ENCODE measurements at places on chromosomes 16 and 17.

DNA sequence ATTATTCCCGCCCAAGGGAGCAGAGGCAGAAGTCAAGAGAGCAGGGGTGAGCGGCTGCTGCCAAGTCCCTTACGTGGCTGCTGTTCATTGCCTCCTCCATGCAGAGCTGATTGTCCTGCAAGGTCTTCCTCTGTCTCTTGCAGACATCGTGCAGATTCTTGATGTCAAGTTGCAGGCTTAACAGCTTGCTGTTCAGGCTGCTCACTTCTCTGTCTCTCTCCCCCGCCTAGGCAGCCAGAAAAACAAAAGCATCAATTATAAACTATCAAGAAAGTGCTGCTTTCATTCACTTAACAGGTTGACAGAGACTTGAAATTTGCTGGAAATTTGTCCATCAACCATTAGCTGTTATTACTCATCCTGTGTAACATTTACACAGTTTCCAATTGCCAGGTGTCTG, 7.3 kb downstream of the PMFBP1 start:
- DNase-seq = no peak

DNA sequence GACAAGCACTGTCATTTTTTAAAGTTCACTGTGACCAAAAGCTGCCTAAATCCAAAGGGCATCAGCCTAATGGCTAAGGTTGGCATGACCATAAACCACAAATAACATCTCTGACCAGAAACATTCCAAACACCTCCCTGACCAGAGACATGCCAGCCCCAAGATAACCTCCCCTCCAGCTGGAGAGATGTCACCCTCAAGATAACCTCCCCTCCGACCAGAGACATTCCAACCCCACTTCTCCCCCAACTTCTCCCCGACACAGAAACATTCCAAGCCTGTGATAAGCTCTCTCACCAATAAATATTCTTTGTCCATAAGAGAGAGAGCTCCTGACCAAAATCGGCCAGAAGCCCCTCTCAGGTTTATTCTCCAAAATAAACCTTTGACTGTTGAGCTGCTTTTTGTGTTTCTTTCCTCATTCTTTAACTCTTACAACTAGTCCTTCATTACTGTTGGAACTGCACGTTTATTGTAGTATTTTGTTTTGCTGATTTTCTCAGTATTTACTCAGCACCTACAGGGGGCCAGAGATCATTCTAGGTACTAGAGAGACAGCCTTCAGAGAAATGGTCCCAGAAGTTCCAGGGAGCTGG, 325.6 kb downstream of the SLC39A11 start:
- no peak for DNase-seq

DNA sequence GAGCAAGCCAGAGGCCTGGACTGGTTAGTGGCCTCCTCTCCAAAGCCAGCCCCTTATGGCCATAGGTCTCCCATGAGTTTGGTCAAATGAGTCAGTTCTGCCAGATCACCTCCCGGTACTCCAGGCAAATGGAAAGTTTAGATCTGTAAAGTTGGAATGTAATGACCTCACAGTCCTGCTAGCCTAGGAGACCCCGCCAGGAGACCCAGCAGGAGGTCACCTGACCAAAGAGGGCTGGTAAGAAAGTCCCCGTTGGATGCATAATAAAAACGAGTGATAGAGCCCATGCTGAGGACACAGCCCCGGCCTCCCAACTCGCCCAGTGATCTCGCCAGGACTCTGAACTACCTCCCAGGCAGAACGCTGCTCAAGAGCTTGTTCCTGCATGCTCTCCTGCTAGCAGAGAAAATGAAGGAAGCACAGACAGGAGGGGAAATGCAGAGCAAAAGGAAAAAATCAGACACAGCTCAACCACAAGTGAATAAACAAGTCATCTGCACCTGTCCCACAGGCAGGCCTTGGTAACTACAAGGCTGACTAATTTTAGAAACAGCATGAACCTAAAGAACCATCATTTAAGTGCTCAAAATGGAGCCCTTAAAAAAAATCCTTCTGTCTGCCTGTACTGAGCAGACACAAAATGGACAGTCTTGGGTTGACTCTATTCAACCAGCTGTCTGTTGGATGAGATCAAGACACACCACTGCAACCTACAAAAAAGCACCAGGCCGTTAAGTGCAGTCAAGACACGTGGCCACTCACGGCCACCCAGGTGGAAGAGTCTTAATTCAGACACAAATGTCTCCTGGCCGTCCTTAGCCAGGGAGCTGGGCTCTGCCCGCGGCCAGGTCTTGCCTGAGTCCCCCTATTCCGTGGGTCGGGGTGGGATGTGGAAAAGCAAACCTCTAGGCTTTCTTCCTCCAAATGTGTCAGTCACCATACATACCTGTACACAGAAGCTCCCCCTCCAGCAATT, 9.2 kb downstream of the CDIP1 start:
- peak; percentile 37 for DNase-seq

DNA sequence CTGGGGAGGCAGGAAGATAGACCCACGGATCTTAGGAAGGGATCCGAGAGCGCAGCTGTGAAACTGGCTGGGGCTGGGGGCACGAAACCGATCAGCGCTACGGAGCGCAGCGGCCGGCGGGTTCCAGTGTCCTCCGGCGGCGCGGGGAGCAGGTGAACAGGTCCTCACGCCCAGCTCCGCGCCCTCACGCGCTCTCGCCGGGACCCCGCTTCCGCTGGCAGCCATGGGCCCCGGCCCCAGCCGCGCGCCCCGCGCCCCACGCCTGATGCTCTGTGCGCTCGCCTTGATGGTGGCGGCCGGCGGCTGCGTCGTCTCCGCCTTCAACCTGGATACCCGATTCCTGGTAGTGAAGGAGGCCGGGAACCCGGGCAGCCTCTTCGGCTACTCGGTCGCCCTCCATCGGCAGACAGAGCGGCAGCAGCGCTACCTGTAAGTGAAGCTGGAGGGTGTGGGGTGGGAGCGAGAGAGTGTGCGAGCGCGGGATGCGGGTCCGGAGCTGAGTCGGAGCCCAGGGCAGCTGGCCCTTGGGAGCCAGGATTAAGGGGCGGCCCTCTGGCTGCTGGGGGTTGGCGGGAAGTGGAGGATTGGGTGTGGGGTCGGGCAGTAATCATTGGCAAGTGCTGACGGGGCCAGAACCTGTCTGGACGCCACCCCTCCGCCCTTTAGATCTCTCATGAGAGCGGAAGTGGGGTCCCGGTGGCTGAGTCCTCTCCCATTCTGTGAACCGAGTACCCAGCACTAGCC, 479 bp downstream of the ITGA3 start:
- peak; percentile 71 for DNase-seq

- DNase-seq = no peak
These were observed 35.2 kb downstream of the N4BP1 start for GRCh38 chr16:48574766-48575165.

- no peak for DNase-seq
These were observed 30.2 kb downstream of the SPNS3 start for GRCh38 chr17:4463818-4464476.

DNA sequence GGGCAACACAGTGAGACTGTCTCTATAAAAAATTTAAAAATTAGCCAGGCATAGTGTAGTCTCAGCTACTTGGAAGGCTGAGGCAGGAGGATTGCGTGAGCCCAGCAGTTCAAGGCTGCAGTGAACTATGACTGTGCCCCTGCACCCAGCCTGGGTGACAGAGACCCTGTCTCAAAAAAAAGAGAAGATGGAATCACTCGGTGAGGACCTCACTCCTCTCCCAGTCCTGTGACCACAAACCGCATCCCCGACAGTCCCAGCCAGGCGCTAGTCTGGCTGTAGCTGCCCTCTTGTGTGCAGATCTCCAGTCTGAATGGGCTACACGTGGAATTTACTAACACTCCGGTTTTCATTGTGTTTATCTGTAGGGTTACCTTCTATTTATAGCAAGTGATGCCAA, 11.1 kb downstream of the DEXI start:
- DNase-seq = no peak

- no peak for DNase-seq
These were observed 21.4 kb upstream of the TIMP2 start for GRCh38 chr17:78946631-78947030.

- no peak for DNase-seq
These were observed 10.4 kb downstream of the SEC14L1 start for GRCh38 chr17:77151186-77151585.

GRCh38 chr16:71492786-71493185, 3.7 kb upstream of the ZNF19 start:
- DNase-seq = no peak

- DNase-seq = no peak
These were observed 6.1 kb downstream of the SSTR5 start for GRCh38 chr16:1078579-1079021.

DNA sequence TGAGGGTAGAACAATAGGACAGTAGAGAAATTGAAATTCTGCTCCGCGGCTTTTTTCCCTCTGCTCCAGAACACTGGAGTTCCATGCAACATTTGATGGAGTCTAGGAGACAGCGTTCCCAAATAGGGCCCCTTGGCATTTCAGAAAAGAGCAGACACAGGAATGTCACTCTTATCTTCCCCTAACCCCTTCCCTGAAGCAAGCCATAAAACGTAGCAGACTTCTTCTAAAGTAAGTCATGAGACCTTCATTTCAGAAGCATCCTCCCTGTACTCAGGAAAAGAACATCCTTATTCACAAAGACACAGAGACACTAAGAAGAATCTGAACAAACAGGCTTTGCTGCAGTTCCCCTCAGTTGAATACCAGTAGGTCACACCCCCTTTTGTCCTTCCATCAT, 296.1 kb upstream of the SOX9 start:
- DNase-seq = no peak

- no peak for DNase-seq
These were observed 51.1 kb downstream of the LMF1 start for GRCh38 chr16:919658-920050.

DNA sequence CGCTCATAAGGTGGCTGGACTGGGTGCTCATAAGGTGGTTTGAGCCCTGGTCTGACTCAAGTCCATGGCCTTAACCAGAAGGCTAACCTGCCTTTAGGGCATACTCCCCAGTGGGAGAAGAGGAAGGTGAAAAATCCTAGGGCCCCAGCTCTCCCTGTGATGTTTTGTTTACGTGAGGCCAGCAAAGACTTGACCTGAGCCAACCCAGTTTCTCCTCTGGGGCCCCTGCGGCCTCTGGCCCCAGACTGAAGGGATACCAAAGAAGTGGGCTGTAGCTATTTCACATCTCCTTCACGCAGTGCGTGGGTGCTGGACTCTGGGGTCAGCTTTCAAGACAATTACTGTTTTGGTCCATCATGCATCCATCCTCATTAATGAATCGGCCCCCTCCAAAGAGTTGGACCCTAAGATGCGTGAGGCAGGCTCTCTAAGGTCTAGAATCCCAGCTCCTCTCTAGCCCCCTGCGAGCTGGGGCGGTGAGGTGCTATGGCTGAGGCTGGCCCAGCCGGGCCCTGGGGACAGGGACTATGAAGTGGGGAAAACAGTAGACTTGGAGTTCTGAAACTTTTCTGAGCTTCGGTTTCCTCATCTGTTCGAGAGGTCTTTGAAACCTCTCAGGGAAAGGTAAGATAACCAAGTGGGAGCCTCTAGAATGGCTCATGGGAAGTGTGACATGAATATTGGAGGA, 1.5 kb downstream of the SH2B1 start:
- no peak for DNase-seq

Data from CD4-positive, alpha-beta T cell treated with Interleukin-6 for 4 hours (primary cell).